Glomerular endothelial cell (primary cell): ENCODE measurements at places on chromosomes 3 and 15. TPM values are rescaled to one million over a fixed set of nuclear protein-coding genes. Genes with fewer than 3 reads are reported as not detected.

Gene ANKRD34C
- not detected in 2 replicates for total RNA-seq

Gene CPNE9
- total RNA-seq: not detected in 2 replicates

Gene KLHL25
- total RNA-seq: 5.9 and 10.3 TPM in 2 replicates

Gene A4GNT
- not detected in 2 replicates for total RNA-seq

Gene IFT122
- total RNA-seq: 16.6 and 22.8 TPM in 2 replicates
